ENCODE measurements at places on chromosomes 6 and 20.

DNA sequence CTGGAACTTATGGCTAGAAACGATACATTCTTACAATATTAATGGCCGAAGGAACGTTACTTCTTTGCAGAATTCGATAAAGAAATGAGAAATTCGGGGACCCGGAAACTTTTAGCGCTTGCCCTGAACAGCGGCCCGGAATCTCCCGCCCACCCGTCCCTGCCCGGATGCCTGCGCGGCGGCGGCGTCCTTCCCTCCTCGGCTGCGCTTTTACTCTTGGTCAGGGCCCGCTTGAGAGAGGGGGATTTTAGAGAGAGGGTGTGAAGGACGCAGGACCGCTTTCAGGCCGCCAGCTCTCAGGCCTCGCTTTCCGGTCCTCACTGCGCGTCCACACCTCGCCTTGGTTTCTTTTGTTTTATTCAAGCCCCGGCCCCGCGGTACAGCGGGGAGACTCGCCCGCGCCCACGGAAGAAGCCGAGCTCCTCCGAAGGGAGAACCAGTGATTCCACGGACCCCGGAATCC, 243.7 kb downstream of the ARID1B start:
- peak; percentile 86 for DNase-seq

- DNase-seq: no peak
These were observed 439.1 kb upstream of the NOX3 start for GRCh38 chr6:155894758-155895157.

DNA sequence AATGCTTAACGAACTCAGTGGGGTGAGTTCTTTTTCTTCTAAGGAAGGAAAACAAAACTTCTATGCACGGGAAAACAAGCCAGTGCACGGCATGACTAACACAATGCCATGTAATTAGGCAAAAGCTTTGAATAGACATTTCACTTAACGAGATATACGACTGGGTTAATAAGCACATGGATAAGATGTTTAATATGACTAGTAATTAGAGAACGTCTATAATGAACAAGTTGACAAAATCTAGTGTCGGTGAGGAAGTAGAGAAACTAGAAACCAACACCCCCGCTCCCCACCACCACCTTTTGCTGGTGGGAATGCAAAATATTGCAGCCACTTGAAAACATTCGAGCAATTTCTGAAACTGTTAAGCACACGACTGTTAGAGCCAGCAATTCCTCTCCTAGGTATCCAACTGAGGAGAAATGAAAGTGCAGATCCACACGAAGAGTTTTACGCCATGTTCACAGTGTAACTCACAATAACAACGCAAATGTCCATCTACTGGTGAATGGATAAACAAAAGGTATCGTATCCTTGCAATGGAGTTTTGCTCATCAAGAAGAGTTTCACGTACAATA, 644.9 kb upstream of the AGPAT4 start:
- no peak for DNase-seq

GRCh38 chr6:12119085-12119588, 107.0 kb downstream of the HIVEP1 start:
- DNase-seq: no peak

DNA sequence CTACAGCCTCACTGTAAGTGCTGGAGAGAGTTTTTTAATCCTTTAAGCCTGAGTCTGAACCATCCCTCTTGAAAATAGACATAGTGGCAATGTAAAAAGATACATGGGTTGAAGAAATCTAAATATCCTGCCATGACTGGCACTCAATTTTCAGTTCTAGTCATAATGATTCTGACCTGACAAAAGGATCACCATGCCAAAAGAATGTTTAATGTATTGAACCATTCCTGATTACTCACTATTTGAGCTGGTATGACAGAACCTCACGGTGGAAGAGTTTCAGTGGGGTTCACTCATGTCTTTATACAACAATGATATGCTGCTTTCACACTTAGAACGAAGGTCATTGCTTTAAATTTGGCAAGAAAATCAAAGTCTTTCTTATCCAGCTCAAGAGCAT, 93.4 kb downstream of the HIVEP2 start:
- DNase-seq: no peak

GRCh38 chr6:99434702-99435530, 9.8 kb upstream of the PNISR start:
- DNase-seq: no peak

- DNase-seq: no peak
These were observed 78.2 kb downstream of the FRK start for GRCh38 chr6:115982453-115982852.

- DNase-seq: peak; percentile 57
These were observed 32.7 kb upstream of the CCR6 start for GRCh38 chr6:167090171-167090570.

DNA sequence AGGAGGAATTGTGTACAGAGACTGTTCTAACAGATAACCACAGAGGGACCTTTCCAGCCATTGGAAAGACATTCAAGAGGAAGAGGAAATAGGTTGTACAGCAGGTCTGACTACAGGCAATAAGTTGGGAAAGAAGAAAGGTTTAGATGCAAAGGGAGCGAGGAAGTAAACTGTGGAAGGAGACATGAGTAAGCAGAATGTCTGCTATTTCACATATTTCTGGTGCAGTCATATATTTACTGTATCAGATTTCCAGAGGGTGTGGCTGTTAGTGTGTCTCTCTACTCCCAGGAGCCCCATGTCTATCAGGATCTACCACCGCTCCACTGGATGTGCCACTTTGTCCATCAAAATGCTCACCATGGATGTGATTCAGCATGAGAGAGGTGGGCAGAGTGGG, 25.9 kb downstream of the MRS2 start:
- DNase-seq: peak; percentile 14

DNA sequence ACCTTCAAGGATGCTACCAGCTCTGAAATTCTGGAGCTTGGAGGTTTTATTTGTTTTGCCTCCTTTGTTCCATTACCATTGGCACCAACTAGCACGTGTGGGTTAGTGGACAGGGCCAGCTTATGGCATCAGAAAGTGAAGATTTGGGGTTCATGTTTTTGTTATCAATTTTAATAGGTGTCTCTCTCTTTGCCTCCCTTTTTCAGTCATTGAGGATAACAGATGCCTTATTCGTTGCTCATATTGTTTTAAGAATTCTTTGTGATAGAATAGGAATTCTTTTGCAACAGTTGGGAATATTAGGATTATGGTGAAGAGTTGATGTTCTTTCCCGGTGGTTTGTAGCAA, 22.9 kb downstream of the TMC2 start:
- DNase-seq: no peak

DNA sequence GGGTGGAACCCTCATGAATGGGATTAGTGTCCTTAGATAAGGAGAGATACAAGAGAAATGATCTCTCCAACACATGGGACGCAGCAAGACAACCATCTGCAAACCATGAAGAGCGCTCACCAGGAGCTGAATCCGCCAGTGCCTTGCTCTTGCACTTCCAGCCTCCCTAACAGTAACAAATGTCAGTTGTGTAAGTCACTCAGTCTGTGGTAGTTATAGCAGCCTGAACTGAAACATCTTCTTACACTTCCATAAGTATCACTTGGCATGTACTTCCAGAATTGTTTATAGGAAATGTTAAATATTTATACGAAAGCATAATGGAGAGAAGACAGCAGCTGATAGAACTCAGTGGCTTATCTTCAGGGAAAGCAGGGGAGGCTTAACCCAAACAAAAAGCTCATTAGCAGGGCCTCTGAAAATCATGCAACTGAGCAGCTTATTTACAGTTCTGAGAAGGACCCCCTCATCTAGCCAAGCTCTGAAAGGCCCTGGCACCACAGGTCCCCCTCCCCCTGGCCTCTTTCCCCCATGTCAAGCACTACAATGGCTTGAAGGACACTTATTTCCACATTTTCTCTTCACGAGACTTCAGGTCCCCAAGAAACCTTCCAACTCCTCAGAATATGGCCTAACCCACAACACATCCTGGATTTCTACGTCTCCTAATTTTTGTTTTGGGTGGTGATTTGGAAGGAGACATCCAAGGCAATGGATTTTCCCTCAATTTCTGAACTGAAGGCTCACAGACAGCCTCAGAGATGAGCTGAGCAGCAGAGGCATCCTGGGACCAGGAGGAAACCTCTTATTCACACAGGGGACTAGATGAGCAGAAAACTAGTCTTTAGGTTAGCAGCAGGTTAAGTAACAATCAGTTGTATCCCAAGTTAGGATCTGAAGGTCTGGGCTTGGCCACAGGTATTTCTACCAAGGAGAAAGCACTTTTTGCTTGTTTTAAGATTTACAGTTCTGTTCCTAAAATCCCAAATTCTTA, 49.1 kb downstream of the GCLC start:
- no peak for DNase-seq

- no peak for DNase-seq
These were observed 313.5 kb downstream of the RFPL4B start for GRCh38 chr6:112660626-112661025.

- no peak for DNase-seq
These were observed 171.3 kb downstream of the TPBG start for GRCh38 chr6:82534876-82535275.

- no peak for DNase-seq
These were observed 45.3 kb upstream of the SMIM8 start for GRCh38 chr6:87277123-87277522.

- DNase-seq: peak; percentile 58
These were observed 70.3 kb downstream of the SCML4 start for GRCh38 chr6:107753778-107754177.

GRCh38 chr6:21999012-21999528, 297.8 kb downstream of the PRL start:
- no peak for DNase-seq

- peak; percentile 17 for DNase-seq
These were observed 577 bp upstream of the SLC24A3 start for GRCh38 chr20:19211661-19212468.

DNA sequence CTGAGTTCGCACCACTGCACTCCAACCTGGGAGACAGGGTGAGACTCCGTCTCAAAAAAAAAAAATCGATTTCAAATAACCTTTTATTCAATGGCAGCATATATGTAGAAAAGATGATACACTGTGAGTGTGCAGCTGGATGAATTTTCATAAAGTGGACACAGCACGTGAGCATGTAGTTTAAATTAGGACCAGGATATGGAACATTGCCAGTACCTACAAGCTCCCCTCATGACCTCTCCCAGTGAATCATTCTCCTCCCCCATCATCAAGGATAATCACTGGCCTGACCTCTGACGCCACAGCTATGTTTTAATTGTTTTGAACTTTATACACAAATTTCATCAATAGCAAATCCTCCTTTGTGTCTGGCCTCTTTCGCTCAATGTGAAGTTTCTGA, 53.8 kb upstream of the HDAC2 start:
- no peak for DNase-seq

GRCh38 chr20:31717478-31718201, 5.0 kb downstream of the BCL2L1 start:
- DNase-seq: no peak

GRCh38 chr6:49142421-49143151, 320.5 kb downstream of the MMUT start:
- DNase-seq: no peak

DNA sequence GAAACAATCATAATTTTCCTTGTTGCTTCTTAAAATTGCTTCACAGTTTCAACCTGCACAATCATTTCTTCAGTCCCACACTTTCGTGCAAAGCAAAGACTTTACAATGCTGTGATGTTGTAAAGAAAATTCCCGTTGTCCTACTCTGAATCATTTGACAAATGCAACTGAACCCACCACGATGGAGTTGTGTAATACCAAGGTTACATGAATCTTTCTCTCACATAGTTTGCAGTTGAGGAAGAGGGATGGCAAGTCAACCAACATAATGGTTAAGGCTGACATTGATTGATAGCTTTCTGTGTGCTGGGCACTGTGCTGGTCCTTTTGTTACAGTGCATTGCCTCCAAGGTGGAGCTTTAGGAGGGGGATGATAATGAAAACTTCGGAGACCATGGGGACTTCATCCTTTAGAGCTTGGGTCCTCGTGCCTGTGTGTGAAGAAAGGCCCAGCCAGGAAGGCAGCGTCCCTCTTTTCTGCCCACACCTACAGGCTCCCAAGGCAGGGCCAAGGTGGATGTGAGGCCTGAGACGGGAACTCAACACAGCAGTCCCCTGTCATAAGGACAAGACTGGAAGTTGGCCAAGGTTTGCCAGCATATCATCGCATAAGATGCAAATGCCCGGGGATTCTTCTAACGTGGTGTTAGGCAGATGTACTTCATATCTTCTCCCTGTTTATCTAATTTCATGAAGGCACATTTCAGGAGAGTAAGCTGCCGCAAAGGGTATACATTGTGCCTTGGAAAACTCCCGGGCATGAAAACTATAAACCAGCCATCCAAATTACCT, 96.9 kb downstream of the LY86 start:
- no peak for DNase-seq

DNA sequence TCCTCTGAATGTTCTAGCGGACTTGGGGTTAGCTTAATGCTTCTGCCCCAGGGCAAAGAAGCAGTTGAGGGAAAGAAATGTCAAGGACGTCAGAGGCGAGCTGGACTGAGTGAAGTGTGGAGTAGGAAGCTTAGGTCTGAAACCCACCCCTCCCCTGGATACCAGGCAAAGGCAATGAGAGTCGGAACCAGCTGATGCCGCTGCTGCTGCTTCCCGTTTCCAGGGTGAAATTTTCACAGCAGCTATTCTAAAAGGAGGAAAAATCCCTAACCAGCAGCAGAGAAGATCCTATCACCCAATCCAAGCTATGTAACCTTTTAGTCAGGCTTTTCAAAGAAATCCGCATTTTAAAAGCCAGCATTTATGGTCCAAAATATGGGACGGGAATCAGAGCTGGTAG, 564.3 kb downstream of the LMBRD1 start:
- DNase-seq: no peak

DNA sequence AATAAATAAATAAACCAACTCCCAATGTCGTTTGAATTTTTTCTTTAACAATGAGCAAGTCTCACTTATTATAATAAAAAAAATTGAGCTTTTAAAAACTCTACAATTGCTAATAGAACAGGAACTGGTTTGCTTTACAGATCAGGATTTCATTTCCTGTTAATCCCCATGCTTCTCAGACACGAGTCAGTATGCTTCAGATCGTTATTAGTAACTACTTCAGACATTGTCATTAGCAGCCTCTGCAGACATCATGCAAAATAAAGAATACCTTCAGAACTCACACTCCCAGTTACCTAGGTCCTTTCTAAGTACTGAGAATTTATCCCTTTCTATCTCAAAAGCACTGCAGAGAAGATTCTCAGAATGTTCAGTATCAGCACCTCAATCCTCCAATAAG, 10.0 kb upstream of the FAM210B start:
- no peak for DNase-seq

GRCh38 chr20:62370115-62370806, 3.1 kb upstream of the LAMA5 start:
- DNase-seq: peak; percentile 79

DNA sequence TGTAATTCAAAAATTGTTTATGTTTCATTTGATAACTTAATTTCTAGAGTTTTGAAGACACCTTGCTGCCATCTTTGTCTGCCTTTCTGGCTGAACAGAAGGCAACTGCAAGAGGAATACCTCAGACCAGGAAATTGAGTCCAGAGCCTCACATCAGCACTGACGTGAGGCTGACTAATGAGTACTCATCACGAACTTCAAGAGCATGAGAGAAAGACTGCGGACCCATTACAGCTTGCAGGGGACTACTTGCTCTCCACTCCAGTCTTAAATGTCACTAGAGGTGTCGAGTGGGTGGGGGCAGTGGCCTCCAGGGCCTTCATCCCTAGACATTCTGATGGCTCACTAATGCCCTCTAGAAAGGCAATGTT, 109.5 kb upstream of the SSTR4 start:
- peak; percentile 23 for DNase-seq

- no peak for DNase-seq
These were observed 436.5 kb downstream of the DHX35 start for GRCh38 chr20:39398656-39399055.

GRCh38 chr6:167089243-167090142, 33.4 kb upstream of the CCR6 start:
- DNase-seq: peak; percentile 10

All from suppressor macrophage (primary cell).